ENCODE measurements at places on chromosomes 1 and 21. TPM values are rescaled to one million over a fixed set of nuclear protein-coding genes. Genes with fewer than 3 reads are reported as not detected.

Gene BTBD8
- polyA plus RNA-seq = 573 TPM

Gene LCE2C
- polyA plus RNA-seq = not detected

Gene WNT3A
- not detected for polyA plus RNA-seq

Gene PPIAL4G
- 0.38 TPM for polyA plus RNA-seq

Gene C1QA
- 1.6 TPM for polyA plus RNA-seq

Gene ZNF695
- not detected for polyA plus RNA-seq

Gene TESK2
- 1.2 TPM for polyA plus RNA-seq

Gene C1QB
- polyA plus RNA-seq = not detected

Gene ZSWIM5
- 1.1 TPM for polyA plus RNA-seq

Gene CHRM3
- polyA plus RNA-seq = 9.5 TPM

Gene TP73
- not detected for polyA plus RNA-seq

Gene COG2
- 17.8 TPM for polyA plus RNA-seq

Gene LAMB3
- 0.10 TPM for polyA plus RNA-seq

Gene SLC30A7
- polyA plus RNA-seq = 5.8 TPM

Gene C1orf56
- polyA plus RNA-seq = 18.3 TPM

Gene JAK1
- 89.0 TPM for polyA plus RNA-seq

Gene NES
- polyA plus RNA-seq = 2.3 TPM

Gene MPZ
- not detected for polyA plus RNA-seq

Gene MAN1C1
- polyA plus RNA-seq = 3.5 TPM

Gene CBR1
- 48.0 TPM for polyA plus RNA-seq

Gene SPRR4
- polyA plus RNA-seq = not detected

Gene THRAP3
- 44.4 TPM for polyA plus RNA-seq

Gene S100A14
- polyA plus RNA-seq = not detected

Gene TRAF5
- polyA plus RNA-seq = 26.2 TPM

Gene IGSF3
- 1.8 TPM for polyA plus RNA-seq

Data from Purkinje cell (primary cell).